ENCODE measurements at places on chromosomes 13 and 19.
A peak's percentile ranks its signal among the peaks of the same experiment; 100 is the strongest.

DNA sequence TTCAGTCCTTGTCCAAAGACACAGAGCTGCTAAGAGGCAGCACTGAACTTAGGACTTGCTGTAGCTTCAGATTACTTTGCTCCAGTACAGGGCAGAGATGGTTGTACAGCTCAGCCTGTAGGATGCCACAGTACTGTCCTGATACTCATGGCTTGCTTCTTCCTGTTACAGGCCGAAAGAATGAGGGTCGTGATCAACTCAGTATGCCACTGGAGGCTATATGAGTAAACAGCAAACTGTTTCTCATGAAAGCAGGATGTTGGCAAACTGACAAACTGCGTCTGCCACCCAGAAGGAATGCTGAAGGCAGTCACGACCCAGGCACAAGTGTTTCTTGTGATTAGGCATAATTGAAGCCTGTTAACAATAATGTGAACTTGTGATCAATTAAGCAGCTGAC, 2.8 kb downstream of the ZNF749 start:
- DNase-seq, result no peak

DNA sequence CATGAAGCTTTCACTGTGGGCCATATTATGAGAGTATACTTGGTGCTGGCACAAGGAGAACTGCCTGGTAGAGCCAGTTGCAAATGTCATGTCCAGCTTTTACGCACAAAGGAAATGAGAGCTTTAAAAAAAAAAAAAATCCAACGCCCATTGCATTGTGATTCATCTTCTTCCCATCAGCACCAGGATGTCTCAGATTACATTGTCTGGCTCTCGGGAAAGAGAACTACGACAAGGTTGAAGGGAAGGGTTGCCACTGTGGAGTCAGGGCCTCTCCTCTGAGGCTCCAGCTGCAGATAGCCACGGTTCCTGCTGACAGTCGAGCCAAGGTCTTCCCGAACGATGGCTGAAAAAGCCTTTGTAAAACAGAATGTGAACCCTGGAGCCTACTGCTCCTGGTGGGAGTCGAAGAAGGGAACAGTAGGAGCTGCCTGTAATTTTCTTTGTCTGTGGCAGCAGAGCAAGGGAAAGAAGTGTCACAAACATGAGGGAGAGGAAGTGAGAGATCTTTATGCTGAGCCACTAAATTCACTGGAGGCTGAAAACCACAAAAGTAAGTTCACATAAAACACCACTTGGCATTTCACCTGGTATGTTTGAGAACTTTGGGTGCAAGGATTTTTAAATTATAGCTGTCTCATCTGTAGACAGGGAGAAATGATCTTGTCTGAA, 704.7 kb downstream of the DIAPH3 start:
- no peak for DNase-seq

DNA sequence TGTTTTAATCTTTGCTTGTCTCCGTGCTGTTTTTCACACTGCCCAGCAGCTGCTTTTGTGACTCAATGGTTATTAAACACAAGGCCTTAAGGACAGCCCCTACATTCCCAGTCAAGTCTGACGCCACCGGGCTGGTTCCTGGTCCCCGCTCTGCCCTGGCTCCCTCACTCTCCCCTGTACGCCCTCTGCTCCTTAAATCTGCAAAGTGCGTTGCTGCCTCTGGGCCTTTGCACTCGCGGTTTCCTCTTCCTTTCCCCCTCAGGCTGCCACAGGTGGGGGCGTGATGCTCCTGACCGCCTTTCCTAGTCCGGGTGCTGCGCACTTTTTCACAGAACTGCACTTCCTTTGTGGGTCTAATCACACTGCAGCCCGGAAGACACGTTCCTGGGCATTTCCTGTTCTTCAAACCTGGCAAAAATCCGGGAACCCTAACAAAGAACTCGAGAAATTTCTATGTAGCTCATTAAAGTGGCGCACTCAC, 25.6 kb downstream of the NOSIP start:
- DNase-seq, result peak; percentile 37

GRCh38 chr19:32471095-32471494, 65.5 kb downstream of the DPY19L3 start:
- DNase-seq, result no peak

- no peak for DNase-seq
Measured at GRCh38 chr13:102589301-102589822, 7.4 kb upstream of the TPP2 start.

DNA sequence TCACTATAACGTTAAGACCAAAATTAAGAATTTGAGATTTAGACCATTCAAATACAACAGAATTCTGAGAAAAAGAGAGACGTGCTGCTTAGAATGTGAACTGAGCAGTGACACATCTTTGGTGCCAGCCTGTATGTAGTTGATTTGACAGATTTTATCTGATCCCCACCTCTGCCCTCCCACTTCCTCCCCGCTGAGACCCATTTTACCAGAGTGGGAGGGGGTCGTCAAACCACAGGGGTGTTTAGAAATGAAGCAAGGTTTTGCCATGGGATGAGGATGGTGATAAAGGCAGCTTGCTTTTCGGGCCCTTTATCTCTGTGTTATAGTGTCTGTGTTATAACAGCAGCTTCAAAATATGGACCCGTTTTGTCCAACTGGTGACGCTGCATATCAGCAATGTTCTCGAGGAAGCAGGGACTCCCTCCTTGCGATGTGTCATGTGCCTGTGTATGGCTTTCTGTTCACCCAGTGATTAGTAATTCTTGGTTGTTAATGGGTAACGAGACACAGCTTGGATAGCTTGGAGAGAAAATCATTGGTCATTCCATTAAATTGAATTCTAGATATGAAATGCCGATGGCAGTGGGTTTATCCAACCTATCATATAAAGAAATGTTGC, 125.0 kb downstream of the HS6ST3 start:
- DNase-seq, result no peak

DNA sequence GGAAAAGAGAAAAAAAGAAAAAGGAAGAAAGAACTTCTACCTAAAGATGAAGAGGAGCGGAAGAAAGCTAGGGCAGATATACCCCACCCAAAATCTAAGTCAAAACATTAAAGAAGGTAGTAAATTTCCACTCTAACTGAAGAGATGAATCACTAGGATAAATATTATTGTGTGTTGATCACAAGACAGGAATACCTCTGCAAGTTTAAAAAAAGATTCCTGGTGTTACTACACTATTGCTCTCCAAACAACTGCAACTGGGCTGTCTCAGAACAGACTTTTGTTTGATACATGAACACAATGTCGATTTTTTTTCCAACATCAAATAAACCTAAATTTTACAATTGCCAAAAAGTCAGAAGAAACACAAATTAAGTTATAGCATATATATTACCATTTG, 6.8 kb downstream of the HSPH1 start:
- DNase-seq, result no peak

GRCh38 chr13:48810013-48810412, 156.3 kb downstream of the CYSLTR2 start:
- no peak for DNase-seq

GRCh38 chr13:77891486-77891885, 27.1 kb downstream of the EDNRB start:
- no peak for DNase-seq

DNA sequence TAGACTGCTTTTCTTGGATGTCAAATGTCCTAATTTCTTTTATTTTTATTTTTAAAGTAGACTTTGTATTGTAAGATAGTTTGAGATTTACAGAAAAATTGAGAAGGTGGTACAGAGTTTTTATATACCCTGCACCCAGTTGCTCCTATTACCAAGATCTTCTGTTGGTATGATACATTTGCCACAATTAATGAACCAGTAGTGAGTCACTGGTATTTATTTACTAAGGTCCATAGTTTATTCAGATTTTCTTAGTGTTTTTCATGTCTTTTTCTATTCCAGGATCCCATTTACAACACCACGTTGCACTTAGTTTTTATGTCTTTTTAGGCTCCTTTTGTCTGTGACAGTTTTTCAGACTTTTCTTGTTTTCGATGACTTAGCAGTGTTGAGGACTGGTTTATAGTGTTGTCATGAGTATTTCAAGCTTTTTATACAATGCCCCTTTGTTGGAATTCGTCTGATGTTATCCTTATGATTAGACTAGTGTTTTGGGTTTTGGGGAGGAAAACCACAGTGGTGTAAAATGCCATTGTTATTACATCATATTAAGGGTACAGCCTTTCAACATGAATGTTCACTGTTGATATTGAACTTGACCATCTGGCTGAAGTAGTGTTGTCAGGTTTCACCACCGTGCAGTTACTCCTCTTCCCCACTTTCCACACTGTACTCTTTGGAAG, 35.9 kb downstream of the COG3 start:
- no peak for DNase-seq

- DNase-seq, result no peak
Measured at GRCh38 chr13:23858546-23858945, 30.7 kb downstream of the MIPEP start.

- DNase-seq, result no peak
Measured at GRCh38 chr13:30415430-30416030, 6.8 kb upstream of the UBE2L5 start.

- no peak for DNase-seq
Measured at GRCh38 chr13:104571161-104571892, 1505.1 kb upstream of the SLC10A2 start.

DNA sequence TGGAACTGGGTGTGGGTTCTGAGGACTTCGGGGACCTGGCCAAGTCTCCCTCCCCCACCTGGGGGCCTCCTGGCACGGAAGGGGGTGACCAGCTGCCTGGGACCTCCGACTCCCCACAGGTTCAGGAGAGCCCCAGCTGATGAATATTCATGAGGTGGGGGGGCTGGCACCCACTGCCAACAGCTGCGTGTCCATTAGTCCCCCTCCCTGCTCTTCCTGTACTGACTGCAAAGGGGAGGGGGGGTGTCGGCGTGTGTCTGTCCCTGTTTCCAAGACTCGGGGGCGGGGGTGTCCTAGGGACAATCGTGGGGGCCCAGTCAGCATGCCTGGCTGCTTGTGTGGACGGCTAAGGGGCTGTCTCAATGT, 10.6 kb upstream of the NFIX start:
- DNase-seq, result no peak

DNA sequence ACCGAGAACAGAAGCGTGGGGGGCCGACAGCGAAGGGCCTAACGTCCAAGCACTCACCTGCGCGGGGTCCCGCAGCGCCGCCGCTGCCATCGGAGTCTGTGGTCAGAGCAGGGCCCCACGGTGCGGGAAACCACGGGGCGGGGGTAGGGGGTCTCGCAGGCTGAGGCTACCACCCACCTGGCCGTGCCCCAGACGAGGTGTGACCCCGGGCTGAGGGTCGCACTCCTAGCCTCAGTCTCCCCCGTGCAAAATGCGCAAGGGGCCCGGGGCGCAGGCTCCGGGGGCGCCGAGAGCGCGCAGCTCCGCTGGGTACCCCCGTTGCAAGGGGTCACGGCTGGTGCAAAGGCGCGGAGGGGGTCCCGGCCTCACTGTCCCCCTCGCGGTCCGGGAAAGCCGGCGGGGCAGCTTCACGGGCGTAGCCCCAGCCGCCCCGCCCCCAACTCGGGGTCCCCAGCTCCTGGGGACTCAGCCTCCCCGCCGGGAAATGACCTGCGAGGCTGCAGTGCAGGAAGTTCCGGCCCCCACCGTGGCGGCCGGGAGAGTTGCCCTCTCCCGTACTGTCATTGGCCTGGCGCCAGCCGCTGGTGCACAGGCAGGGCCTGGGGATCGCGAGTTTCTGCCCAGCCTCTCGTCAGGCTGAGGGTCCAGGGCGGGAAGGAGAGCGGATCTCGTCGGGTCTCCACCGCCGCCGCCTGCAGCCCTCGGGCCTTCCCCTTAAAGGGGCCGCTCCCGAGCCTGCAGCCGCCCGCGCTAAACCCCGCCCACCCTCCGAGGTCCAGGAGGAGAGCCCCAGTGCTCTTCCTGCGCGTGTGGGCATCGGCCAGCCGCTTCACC, at the start of gene ZNF792:
Gene ZNF792 (minus strand): TSS at position 657 of the 834 bp plus-strand sequence. CDS start 567 bp downstream, at position 90.
- DNase-seq, result peak; percentile 23

- DNase-seq, result no peak
Measured at GRCh38 chr19:53903055-53903680, 5.9 kb upstream of the CACNG7 start.

- DNase-seq, result no peak
Measured at GRCh38 chr19:55231391-55232285, 3.1 kb upstream of the TMEM86B start.

GRCh38 chr13:52452470-52452869, 2.0 kb upstream of the VPS36 start:
- DNase-seq, result no peak

- peak; percentile 53 for DNase-seq
Measured at GRCh38 chr19:18173572-18174288, at the start of gene IFI30. Gene IFI30 (plus strand): TSS chr19:18173813. CDS start chr19:18173842, 29 bp downstream.

- DNase-seq, result peak; percentile 48
Measured at GRCh38 chr19:588093-588740, 1.5 kb upstream of the HCN2 start.

GRCh38 chr19:42332059-42332458, 6.6 kb downstream of the MEGF8 start:
- no peak for DNase-seq

- no peak for DNase-seq
Measured at GRCh38 chr19:12628040-12629022, 17.6 kb downstream of the ZNF791 start.

GRCh38 chr19:55090564-55090963, 14.9 kb downstream of the EPS8L1 start:
- DNase-seq, result no peak

DNA sequence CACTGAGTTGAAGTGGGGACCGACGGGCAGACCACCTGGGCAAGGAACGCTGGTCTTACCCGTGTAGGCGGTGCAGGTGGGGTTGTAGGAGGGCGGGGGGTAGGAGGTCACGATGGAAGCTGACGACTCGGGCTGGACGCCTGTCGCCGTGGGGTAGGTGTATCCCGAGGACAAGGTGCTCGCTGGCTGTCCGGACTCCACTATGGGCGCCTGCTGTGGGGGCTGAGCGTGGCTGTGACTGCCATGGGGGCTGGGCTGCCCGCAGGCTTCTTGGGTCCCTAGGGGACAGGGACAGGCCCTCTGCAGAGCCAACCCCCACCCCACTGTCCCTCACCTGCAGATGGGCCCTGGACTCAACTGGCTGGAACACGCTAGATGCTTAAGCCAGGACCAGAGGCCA, 37.2 kb downstream of the ZFR2 start:
- no peak for DNase-seq

DNA sequence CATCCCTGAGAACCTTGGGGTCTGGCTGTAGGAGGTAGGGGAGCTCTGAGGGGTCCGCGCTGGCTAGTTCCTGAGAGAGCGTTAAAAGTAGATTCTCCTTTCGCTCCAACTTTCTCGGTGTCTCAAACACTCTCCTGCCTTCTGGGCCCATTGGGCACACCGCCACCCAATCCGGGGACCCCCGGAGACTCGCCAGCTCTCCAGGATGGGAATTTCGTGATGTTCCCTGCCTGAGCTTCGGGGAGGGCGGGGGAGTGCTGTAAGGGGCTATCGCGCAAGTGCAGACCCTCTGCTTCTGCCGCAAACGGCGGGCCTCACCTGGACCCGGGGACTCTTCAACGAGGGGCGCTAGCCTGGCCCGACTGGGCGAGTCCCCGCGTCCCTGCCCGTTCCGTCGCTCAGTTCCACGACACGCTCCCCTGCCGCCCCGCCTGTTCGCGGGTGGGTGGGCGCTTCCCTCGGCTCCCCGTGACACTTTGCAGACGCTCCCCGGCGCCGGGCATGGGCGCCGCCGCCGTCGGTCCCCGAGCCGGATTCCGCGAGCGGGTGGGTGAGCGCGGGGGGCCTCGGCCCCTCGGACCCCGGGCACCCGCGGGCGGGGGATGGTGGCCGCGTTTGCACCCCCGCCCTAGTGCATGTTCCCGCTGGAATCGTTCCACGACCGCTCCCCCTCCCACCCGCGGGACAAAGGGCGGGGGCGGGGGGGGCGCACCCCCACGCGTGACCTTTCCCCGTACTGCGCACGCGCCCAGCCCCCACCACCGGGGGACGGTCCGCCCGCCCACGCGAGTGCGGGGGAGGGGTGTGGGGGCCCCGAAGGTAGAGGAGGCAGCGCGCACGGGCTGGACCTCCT, at the start of gene CCDC106:
Gene CCDC106 (plus strand): TSS at position 481 of the 853 bp plus-strand sequence. CDS start 835 bp downstream, outside the sequence.
- DNase-seq, result no peak

GRCh38 chr19:31177246-31177645, 172.0 kb downstream of the TSHZ3 start:
- DNase-seq, result no peak

Data from activated T-helper 9 cell treated with anti-CD3 and anti-CD28 coated beads, Interleukin-2, amount 50 U/mL, for 16 hours (primary cell).